Stimulated activated CD8-positive, alpha-beta memory T cell treated with anti-CD3 and anti-CD28 coated beads, Interleukin-12 subunit alpha, Interleukin-12 subunit beta, amount 100 ng/mL, for 1 hour (primary cell): ENCODE measurements at places on chromosomes 16 and 17.

- no peak for DNase-seq
Measured at GRCh38 chr17:9036336-9036735, 15.0 kb downstream of the NTN1 start.

DNA sequence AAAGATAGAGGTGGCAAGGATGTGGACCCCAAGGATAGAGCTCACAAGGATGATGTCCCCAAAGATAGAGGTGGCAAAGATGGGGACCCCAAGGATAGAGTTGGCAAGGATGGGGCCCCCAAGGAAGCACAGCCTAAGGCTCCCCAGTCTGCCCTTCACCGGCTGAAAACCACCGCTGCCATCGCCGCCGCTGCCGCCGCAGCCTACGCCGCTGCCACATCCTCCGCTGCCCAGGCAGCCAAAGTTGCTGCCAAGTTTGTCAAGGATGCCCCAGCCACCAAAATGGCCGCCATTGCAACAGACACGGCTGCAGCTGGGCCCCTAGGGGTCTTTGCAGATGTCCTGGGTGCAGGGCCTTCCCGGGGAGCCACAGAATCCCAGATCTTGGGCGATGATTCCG, 19.9 kb downstream of the C16orf96 start:
- no peak for DNase-seq

DNA sequence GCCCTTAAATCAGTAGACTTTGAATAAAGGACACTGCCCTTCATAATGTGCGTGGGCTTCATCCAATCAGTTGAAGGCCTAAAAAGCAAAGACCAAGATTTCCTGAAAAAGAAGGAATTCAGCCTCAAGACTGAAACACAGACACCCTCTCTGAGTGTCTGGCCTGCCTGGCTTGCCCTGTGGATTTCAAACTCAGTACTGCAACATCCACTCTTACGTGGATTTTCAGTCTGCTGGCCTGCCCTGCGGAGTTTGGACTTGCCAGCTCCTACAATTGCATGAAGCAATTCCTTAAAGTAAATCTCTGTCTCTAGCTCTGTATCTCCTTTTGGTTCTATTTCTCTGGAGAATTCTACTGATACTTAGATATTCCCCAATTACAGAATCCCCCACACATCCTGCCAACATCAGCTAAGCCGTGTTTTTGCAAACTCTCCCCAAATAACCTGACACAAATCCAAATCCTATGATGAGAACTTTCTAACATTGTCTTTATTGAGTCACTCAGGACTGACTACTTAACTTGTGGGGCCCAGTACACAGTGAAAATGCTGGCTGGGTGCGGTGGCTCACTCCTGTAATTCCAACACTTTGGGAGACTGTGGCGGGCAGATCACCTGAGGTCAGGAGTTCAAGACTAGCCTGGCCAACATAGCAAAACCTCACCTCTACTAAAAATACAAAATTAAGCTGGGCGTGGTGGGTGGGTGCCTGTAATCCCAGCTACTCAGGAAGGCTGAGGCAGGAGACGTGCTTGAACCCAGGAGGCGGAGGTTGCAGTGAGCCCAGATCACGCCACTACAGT, 7.2 kb upstream of the TNFRSF17 start:
- no peak for DNase-seq

DNA sequence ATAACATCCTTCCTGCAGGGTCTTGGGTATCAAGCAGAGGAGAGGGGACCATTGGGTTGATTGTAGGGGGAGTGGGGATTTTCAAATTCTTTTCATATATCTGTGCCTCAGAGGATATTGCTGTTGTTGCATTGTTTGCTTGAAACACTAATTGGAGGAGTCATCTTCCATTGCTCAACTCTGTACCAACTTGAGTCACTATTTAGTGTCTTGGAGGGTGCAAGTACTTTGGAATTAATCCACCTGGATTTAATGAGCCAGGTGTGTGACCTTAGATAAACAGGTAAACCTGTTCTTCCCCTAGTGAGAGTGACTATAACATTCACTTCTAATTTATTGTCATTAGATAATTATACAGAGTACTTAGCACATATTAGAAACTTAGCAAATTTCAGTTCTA, 151.3 kb upstream of the CNTNAP4 start:
- DNase-seq: no peak

DNA sequence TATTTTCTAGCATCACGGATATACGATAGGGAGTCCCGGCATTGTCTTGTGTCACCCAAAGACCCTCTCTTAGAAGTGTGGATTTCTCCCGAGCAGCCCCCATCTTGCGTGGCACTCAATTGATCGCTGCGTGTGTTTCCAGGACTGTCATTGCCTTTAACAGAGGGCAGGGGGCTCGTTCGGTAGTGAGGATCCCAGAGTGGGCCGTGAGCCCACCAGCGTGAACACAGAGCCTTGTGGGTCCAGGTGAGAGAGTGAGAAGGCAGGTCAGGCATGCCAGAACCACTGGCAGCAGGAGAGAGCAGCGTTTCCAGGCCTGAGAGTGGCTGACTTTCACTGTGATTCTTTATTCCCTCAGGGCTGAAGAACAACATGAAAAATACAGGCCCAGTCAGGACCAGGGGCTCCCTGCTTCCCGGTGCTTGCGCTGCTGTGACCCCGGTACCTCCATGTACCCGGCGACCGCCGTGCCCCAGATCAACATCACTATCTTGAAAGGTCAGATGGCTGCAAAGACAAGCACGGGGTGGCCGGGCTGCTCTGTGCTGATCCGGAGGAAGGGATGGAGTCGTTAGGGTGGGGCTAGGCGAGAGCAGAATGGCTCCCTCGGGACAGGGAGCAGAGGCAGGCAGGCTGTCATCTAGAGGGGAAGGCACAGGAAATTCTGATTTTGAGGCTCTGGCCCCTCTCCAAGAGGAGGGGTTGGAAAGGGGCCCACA, 22.4 kb downstream of the C1QTNF1 start:
- no peak for DNase-seq

DNA sequence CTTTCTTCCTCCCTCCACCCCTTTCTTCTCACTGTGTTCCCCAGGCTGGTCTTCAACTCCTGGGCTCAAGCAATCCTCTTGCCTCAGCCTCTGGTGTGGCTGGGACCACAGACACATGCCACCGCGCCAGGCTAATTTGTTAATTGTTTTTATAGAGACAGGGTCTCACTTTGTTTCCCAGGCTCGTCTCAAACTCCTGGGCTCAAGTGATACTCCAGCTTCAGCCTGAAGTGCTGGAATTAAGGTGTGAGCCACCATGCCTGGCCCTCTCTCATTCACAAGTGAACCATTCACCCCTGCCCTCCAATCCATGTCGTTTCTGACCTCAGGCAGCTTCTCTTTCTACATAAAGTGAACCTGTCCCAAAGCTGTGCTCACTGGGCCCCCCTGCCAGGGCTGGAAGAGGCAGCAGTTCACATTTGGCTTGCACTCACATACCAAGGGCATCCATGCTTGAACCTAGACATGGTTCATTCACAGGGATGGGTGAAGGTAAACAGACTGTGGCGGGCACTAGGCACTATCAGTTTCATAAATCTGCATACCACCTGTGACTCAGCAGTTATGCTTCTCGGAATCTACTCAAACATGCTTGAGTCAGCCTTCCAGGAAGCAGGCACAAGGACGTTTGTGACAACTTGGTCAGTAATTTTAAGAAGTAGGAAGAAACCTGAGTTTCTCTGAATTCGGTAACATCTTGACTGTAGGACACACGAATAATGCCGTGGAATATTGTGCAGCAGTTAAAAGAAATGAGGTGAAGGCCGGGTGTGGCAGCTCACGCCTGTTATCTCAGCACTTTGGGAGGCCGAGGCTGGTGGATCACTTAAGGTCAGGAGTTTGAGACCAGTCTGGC, 6.0 kb upstream of the RNF213 start:
- no peak for DNase-seq

GRCh38 chr17:66446419-66446818, 144.0 kb downstream of the PRKCA start:
- DNase-seq: no peak

DNA sequence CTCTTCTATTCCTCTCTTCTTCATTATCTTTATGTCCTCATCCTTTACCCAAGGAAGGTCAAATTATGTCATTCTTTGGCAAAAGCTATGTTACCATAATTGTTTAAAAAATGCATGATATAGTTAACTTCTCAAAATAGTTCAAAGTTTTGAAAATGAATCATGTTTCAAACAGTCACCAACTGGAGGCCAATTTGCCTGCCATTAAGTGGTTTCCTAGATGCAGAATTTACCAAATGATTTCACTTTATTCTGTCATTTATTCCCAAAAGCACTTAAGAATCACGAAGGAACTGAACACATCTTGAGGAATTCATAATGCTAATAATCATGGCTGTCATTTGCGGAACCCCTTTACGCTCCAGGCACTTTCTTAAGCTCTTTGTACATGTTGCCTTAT, 190.9 kb upstream of the CDH11 start:
- DNase-seq: no peak

GRCh38 chr17:51914577-51914976, 243.9 kb downstream of the CA10 start:
- no peak for DNase-seq

DNA sequence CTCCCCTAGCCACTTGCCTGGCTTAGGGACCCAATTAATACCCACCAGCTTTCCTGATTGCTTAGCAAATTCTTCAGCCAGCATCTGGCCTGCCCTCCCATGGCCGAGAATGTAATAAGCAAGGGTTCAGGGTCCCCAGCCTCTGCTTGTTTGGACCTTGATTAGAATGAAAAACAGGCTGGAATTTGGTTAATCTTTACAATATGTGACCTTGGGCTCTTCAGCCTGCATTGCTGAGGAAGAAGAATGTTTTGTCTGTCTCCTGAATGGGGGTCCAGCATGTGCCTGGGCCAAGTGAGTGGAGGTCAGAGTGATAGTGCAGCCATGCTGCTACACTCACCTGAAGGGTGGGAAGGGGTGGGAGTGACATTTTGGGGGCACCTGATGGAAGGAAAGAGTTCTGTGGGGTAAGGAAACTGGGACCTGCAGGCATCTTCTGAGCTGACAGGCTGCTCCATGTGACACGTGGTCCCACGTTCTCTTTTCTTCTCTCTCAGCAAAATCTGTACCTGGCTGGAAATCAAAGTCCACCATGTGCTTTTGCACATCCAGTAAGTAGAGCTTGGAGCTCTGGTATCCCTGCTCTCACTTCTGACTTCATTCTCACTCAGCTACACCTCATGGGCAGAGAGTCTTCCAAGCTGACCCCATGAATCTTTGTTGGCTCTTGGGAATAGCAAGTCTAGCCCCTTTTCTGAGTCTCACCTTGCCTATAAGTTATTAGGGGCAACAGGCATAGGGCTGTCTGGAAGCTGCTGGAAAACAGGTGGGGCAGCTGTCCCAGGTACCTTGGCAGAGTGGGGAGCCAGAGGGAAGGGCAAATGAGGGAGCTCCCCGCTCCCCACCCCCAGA, 5.3 kb downstream of the TMEM106A start:
- DNase-seq: no peak

DNA sequence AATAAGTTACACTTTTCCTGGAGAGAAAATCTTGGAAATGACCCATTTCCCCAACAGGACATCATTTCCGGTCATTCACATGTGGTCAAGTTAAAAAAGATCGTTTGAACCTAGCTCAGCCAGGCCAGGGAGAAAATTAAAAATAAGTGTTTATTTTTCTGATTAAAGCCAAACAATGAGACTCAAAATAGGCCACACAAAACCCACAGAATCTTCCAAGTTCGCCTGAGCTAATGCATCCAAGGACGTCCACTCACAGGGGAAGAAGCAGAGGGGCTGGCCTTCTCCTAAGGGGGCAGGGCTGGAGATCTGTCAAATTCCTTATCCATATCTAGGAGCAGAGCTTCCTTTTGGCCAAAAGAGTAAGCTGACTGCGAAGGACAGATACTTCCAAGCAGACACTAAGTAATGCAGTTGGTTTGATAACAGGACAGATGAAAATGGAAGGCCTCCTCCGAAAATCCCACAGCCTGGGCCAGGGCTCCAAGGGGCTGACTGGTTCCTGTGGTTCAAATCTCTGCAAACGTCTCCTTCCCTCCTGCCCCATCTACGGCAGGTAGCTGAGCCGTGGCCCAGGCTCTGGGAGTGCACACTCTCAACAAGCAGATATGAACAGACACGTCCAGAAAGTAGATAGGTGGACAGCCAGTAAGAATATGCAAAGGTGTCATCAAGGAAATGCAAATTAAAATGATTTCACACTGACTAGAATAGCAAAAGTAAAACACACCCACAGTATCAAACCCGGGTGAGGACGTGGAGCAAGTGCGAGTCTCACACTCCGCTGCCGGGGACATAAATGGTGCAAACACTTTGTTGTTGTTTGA, 98.5 kb downstream of the MRM3 start:
- DNase-seq: no peak

DNA sequence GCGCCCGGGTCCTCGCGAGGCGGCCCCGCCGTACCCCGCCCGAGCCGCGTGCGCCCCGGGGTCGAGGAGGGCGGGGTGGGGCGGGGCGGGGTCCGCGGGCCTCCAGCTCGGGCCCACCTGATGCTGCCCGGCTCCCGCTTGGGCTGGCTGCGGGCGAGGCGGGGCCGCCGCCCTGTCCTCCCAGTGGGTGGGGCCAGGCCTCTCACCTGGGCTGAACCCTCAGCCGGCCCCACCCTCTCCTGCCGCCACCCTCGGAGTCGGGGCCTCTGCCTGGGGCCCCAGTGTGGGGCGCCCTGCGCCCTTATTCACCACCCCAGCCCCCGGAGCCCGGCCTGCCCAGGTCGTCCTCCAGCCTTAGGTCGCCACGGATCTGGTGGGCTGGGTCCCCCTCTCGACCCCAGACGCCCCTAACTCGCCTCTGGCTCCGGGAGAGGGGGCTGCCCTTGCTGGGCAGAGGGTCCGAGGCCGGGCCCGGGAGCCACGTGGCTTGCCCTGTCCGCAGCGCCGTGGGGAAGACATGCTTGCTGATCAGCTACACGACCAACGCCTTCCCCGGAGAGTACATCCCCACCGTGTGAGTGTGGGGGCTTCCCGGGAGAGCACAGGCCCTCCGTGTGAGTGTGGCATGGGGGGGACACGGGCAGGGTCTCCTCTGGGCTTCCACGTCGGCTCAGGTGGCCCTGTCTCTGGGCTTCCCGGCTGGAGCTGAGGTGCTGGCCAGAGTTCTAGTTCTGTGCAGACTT, 578 bp downstream of the RAC3 start:
- no peak for DNase-seq

- DNase-seq: no peak
Measured at GRCh38 chr17:19781488-19782458, 33.7 kb upstream of the ALDH3A1 start.

- DNase-seq: no peak
Measured at GRCh38 chr16:12874186-12874585, 27.2 kb upstream of the SHISA9 start.

GRCh38 chr17:39969375-39969774, 6.6 kb downstream of the GSDMA start:
- no peak for DNase-seq

GRCh38 chr17:63735691-63736090, 5.9 kb downstream of the STRADA start:
- no peak for DNase-seq

- DNase-seq: peak; percentile 88
Measured at GRCh38 chr16:2340564-2341455, at the start of gene ABCA3. TSS of gene ABCA3 (minus strand) at chr16:2340728. CDS start at chr16:2326466, 14,262 bp downstream.

DNA sequence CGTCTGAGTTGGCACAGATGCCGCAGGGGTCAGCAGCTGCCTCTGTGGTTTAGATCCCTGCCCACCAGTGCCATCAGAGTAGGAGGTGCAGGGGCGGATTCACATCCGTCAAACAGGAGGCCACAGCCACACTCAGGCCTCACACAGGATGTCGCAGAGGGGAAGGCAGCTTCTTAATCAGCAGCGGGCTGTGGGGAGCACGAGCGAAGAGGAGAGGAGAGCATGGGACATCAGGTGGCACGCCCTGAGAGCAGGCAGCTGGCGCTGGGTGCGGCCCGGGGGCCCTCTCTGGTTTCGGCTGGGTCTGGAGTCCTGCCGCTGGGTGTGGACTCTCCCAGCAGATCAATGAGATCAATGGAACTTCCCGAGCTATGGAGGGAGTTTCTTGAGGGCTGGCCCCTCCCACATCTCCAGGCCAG, 9.6 kb downstream of the LLGL2 start:
- peak; percentile 41 for DNase-seq

- no peak for DNase-seq
Measured at GRCh38 chr16:67101311-67102082, 8.2 kb upstream of the PHAF1 start.
